ENCODE measurements at places on chromosomes 3 and 15.

GRCh38 chr3:127677541-127678314, 5.0 kb downstream of the ABTB1 start:
- no peak for DNase-seq

- no peak for DNase-seq
Measured at GRCh38 chr3:114126461-114126860, 52.4 kb downstream of the DRD3 start.

GRCh38 chr3:44396200-44397171, 57.9 kb downstream of the TCAIM start:
- no peak for DNase-seq

DNA sequence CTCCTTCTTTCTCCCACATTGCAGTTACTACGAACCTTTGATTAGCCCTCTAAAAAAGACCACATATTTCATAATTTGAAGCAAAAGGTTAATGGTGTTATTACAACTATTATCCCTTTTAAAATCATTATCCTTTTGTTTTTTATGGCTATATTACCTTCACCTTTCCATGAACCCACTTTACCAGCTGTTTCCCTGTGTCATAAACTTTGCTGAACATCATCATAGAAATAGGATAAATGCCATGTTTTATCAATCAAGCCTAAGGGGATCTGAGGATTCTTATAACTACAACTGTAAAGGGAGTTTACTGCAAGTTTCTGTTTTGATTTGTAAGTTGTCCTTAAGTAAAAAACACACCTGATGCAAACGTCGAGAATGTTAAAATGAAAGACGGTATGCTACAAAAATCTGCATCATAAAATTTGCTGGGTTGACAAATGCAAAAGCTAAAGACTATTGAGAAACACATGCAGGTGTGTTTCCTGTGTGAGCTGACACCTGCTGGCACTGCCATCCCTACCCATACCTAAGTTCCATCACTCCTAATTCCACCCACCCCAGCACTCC, 39.1 kb upstream of the ARRDC4 start:
- no peak for DNase-seq

GRCh38 chr3:31105438-31106077, 211.1 kb upstream of the GADL1 start:
- no peak for DNase-seq

DNA sequence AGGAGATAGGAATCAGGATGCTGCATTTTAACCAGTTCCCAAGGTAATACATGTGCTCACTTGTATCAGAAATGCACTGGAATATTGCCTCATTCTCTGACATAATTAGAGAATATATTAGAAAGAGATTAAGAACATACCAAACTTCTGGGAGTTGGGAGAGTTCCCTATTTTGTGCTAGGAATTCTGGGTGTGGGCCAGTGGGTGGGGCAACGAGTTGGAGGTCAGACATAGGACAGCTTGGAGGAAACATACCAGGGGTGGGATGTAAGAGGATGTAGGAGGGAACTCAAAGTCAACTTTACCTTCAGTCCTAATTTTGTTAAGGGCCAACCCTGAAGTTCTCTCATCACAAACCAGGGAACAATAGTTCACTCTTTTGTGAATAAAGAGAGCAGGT, 83.6 kb downstream of the SLC7A14 start:
- no peak for DNase-seq

DNA sequence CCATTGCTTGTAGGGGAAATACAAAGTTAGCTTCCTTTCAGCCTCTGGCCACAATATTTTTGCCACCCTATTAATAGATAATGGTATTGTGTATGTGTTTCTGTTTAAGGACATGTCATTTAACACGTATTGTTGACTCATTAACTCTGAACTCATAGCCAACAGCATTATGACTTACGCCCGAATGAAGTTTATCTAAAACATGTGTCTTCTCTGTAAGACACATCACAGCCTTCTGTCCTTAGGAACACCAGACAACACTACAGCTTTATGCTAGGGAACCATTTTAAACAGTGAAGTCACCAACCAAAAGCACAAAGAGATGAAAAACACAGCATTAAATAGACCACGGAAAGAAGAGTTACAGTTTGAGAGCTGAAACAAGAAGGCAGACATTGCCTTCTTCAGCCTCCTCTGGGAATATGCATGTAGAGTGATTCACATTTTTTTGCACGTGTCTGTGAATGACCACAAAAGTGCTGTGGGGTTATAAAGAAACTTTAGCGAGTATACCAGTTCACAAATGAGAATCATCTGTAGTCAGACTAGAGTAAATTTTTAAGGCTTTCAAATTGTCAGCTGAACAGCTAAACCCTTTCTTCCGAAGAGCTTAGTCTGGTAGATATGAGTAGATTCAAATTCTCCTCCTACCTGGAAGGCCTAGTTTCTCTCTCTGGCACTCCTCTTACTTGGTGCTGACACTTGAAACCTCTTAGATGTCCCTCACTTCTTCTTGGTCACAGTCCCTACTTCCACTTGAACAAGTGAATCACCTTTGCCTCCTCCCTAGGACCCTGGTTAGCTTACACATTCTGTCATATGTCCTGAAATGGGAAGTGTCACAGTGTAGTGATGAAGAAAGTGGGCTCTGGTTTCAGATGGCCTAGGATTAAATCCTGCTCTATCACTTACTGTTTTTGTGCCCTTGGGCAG, 32.2 kb downstream of the MCTP2 start:
- DNase-seq: no peak

DNA sequence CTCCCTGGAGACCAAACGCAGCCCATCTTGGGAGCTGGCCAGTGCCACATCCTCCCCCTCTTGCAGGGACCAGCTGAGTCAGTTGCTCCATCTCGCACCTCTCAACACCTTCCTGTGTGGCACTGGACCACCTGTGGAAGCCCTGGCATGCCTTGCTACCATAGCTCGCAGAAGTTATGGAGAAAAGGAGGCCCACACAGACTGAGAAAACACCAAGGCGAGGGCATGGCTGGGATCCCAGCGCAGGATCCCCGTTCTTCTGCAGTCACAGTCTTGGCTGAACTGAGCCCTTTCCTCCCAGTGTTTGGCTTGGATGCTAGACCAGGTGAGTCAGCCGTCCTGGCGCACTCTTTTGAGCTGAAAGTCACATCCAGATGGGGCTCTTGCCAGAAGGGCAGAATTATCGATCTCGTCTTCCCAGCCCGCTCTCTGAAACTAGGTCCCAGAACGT, 46.9 kb downstream of the CHRD start:
- DNase-seq: no peak

DNA sequence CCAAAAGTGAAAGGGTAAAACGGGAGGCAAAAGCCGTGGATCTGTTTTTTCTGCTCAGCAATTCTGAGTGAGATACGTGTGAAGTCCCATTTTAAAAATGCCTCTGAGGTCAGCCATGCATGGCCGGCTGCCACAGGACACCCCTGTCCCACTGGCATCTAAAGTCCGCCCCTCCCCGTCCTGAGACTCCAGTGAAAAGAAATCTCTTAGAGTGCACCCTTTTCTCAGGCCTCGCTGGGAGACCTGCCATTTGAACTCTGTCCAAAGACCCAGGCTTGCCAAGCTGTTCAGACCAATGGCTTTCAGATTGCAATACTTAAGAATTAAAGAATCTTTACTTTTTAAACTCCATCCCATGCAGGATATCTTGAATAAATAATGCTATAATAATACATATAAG, 61.0 kb upstream of the SLC24A5 start:
- DNase-seq: no peak

DNA sequence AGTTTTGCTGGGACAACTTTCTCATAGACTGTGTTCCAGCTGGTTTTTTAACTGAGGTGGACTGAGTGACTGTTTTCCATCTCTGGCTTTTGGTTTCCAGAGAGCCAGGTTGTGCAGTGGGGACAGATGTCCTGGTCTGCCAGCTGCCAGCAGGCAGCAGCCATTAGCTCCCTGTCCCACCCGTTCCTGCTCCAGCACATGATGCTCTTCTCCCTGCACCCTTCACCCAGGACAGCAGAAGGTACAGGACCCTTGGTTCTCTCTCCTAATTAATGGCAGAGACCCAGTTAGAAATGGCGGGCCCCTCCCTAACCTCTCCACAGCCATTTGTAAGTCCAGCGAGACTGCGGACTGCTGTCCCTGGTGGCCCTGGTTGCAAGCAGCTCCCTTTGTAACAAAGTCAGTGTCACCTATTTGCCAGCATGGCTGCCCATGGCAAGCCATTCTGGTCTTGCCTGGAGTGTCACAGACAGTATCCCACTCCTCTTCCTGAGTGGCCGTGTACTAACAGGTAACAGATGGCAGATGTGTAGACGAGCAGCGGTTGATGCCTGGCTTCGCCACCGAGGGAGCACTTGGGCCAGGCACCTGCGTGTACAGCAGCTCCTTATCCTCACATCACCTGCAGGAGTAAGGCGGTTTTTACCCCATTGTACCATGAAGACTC, 148.3 kb downstream of the DNAJB8 start:
- peak; percentile 43 for DNase-seq

- no peak for DNase-seq
Measured at GRCh38 chr3:177642042-177642803, 444.9 kb upstream of the TBL1XR1 start.

- no peak for DNase-seq
Measured at GRCh38 chr3:73523661-73524060, 101.1 kb downstream of the PDZRN3 start.

DNA sequence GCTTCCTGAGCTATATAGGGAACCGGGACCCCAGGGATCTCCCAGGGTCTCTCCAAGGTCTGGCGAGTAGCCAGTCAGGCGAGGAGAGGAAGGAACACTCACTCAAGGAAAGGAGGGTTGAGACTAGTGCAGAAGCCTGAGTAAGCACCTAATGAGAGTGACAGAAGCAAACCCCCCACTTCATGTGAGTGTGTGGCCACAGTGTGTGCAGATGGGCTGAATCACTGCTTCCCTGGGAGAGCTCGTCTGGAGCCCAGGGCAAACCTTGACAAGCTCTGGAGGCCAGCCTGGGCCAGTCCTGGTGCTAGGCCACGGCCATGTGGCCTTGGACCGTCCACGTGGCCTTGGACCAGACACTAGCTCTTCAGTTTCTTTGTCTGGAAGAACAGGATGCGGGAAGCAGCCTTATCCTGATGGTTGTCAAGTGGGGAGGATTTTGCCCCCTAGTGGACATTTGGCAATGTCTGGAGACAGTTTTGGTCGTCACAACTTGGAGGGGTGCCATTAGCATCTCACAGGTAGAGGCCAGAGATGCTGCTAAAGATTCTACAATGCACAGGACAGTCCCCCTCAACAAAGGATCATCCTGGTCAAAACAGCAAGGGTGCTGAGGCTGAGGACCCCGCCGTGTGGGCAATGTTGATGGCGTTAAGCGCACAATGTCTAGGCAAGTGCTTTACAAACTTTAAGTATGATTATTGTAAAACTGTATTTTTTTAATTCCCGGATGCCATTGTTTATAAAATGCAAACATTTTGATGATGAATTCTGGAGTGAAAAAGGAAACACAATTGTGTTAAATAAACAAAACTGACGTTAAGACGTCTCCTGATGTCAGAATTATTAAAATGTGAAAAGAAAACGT, 34.8 kb upstream of the CTSH start:
- DNase-seq: no peak

GRCh38 chr15:62063825-62064635, 2.7 kb upstream of the C2CD4A start:
- no peak for DNase-seq

- DNase-seq: no peak
Measured at GRCh38 chr3:133162670-133163305, 124.6 kb downstream of the TMEM108 start.

- no peak for DNase-seq
Measured at GRCh38 chr15:71385457-71385856, 270.2 kb downstream of the THSD4 start.

DNA sequence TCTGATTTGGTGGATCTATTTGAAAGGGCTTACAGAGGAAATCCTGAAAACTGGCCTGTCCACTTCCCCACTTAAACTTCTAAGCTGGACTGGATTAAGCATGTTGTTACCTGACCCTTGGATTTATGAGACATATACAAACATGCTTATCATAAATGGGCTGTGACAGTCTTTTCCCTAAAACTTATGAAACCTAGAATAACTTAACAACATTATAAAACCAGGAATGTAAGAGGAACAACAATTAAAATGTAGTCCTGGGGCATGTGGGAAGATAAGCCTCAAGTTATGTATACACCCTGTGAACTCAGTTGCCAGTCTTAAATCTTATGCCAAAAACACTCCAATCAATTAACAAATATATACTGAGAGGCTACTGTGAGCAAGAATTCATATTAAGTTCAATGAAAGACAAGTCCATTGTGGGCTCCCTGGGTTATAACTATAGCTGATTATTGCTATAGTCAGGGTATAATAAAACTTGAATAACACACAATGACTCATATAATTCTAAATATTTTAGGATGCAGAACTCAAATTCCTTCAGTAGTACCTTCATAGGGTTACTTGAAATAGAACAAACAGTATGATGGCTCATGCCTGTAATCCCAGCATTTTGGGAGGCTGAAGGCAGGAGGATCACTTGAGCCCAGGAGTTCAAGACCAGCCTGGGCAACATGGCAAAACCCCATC, 87.2 kb upstream of the PPIB start:
- DNase-seq: no peak

- DNase-seq: no peak
Measured at GRCh38 chr15:46892621-46893160, 824.6 kb upstream of the SEMA6D start.

- DNase-seq: peak; percentile 34
Measured at GRCh38 chr3:10783360-10784351, 32.4 kb upstream of the SLC6A11 start.

- no peak for DNase-seq
Measured at GRCh38 chr3:161689584-161690298, 193.1 kb downstream of the OTOL1 start.

Measured in type B pancreatic cell (in vitro differentiated cells).